Right ventricle myocardium inferior (tissue), 1 donor: ENCODE measurements at places on chromosomes 2 and 18.

- peak; percentile 45 for DNase-seq
Measured at GRCh38 chr2:119259296-119259860, 35.7 kb downstream of the STEAP3 start.

DNA sequence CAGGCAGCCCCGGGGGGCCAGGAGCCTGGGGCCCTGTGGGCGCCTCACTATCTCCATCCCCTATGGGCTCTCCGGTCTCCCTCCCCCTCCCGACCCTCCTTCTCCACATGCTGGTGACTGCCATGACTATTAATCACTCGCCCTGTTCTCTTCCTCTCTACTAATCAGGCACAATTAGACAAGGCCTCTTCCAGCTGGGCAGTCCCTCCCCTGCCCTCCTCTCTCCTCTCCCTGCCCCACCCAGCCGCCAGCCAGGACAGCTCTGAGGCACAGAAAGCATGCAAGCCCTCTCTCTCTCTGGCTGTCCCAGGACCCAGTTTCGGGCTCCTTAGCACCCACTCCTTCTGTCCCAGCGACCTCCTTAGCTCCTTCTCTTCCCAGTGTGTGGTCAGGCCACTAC lies 5.8 kb downstream of the ASIC4 start:
- no peak for DNase-seq

GRCh38 chr2:196068271-196069209 lies at the start of gene DNAH7:
Gene DNAH7, minus strand, starts transcription at chr2:196068837. Its CDS starts 126 bp downstream, at chr2:196068711.
- DNase-seq: peak; percentile 96

DNA sequence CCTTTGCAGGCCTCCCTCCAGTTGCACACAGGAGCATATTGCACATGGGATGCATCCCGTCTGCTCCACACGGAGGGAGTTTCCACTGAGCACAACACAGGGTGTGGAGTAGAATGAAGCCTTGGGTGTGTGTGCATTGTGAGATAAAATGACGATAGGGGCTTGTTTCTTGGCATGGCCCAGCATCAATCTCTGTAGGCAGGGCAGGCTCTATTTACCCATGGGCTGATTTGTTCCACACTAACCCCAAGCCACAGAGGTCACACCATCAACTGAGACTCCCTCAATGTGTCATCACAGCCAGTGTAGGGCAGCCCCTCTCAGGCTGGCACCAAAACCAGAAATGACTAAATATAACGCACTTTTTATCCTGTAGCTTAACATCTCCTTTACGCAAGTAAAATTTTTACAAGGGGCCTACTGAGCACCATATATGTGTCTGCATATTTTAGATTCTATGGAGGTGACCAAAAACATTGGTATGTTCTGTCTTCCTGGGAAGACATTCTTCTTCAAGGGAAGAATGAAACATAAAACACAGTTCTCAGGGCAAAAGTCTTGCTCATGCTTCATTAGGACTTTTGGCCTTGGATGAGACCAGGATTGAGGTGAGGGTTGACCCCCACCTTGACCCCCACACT lies 2.7 kb upstream of the GKN1 start:
- no peak for DNase-seq

DNA sequence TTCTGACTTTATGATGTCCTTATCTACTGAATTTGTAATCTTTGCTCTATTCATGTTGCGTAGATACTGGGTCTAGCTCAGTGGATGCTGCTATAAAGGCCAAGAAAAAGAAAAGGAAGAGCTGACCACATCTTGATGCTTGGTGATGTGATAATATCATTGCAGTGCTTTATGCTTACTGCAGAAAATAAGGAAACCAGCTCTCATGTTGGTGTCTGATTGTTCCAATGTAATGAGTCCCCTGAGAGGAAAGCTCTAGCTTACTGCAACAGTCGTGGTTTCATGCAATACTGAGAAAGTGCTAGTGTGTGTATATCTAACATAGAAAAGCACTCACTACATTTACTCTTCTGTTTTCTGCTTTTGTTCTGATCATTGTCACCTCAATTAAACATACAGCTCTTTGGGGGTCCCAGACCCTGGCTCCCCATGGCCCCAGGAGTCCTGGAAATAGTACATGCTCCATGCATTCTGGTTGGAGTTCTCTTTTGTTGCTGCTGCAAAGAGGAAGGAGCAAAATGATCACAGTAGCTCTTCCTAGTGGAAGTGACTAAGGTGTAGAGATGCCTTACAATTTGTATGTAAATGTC lies 338.8 kb downstream of the CYRIA start:
- DNase-seq: no peak

DNA sequence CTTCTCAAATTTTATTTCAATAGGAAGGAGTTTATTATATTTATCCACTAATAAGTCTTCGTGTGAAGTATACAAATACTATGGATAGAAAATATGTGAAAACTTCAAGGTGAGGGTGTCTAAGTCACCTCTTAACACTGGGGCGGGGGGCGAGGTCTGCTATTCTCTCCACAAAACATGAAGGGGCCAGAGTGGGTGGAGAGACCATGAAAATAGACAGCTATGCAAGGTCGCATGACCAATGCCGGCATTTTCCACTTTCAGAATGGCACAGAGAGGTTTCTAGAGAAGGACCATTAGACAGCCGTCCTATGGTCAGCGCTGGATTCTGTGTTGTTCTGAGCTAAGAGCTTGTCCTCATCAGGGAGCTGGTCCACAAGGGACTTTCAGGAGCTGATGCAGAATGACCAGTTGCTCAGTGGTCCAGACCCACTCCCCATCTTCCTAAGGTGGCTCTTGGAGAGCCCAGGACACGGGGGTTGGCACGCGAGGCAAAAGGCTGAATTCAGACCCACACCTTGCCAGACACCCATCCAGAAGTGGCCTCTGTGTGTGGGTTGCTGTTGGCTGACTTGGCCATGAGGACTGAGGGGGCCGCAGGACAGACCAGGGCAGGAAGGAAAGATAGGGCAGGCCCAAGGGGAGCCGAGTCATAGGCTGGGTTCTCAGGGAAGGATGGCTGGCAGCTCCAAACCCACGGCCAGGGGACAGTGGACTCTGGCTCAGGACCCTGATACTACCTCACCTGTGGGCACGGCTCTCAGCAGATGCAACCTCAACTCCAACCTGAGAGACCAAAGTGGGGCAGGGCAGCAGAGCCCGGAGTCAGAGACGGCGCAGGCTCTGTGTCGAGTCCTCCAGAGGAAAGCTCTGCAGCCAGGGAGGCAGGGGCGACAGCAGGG lies 69.8 kb downstream of the NDUFA10 start:
- peak; percentile 35 for DNase-seq

DNA sequence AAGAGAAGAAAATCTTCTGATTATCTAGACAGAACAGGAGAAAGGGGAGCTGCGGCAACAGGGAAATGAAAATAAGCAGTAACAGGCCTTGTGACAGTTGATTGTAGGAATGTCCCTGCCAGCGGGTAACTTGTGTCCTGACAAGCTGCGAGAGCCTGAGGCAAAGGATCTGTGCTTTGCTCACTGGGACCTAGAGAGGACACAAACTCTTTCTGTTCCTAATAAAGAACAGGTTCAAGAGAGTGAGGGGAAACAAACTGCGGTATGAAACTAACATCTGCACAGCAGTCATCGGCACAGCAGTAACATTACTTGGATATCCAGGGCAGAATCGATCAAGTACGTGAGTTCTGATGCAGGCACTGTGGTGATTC lies 103.7 kb upstream of the THOC1 start:
- no peak for DNase-seq

- DNase-seq: no peak
Measured at GRCh38 chr18:62434798-62435197, 88.0 kb upstream of the ZCCHC2 start.

GRCh38 chr2:62236499-62236898 lies 40.6 kb downstream of the B3GNT2 start:
- DNase-seq: no peak

- no peak for DNase-seq
Measured at GRCh38 chr2:148548716-148549400, 95.7 kb upstream of the EPC2 start.

DNA sequence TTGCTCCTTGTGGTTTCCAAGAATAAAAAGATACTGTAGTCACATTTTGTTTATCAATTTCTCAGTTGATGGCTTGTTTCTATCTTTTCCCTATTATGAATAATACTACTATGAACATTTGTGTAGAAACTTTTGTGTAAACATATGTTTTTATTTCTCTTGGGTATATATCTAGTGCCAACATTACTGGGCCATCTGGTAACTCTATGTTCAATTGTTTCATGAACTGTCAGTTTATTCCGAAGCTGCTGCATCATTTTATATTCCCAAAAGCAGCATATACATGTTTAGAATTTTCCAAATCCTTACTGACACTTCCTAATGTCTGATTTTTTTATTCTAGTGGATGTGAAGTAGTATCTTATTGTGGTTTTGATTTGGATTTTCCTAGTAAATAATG lies 737.6 kb upstream of the TMEFF2 start:
- DNase-seq: no peak

- no peak for DNase-seq
Measured at GRCh38 chr2:174174741-174175140, 73.6 kb downstream of the OLA1 start.

GRCh38 chr2:173404841-173405750 lies 50.4 kb downstream of the CDCA7 start:
- no peak for DNase-seq

GRCh38 chr18:8375249-8375648 lies 234.0 kb upstream of the RAB12 start:
- DNase-seq: no peak

DNA sequence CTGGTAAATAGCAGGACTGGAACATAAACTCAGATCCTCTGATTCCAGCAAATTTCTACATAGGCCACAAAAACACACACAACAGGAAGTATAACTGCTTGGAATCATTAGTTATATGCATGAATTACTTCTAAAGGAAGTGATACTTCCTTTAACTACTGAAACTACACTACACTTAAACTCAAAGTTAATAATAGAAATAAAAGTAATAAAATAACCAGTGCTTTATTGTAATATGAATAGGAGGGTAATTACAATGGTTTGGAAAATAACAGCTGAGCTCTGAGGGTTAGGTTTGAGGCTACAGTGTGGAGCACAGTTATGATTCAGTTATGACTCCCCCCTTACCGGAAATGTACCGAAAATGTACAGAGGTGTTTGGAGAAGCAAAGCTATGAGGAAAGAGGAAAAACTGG lies 18.5 kb upstream of the POLI start:
- no peak for DNase-seq

GRCh38 chr18:26327062-26327461 lies 100.8 kb downstream of the TAF4B start:
- DNase-seq: no peak
